NCI-H2081 (cell line): ENCODE measurements at places on chromosomes 16 and 17.

DNA sequence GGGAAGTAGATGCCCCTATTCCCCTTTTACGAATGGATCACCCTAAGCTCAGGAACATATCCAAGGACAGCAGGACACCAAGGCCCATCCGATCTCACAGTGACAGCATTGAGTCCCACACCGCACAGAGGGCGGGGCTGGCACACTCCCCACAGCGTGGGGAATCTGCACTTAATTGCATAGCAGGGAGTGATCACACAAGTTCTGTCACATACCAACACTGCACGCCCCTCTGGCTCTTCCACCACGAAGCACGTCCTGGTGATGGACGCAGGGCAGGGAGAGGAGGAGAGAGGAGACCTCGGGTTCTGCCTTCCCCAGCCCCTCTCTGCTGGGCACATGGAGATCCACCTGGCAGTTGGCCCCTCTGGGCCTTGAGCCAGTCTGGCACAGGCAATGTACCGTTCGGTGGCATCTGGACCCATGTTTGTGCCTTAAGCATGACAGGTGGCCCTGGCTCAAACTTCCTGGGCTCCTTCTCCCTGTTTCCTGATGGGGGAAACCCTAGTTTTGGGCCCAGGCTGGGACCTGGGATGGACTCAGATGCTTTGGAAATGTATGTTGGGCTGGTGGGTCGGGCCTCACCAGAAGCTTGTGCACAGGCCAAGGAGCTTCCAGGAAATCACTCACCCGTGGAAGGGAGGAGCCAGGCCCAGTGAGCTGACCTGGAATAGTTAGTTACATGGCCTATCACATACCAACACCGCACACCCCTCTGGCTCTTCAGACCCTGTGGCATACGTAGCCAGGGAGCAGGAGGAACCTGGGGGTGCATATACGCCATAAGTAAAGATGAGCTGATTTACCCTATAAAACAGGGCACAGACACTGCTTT lies 35.1 kb upstream of the CREBBP start:
- DNase-seq, result no peak

DNA sequence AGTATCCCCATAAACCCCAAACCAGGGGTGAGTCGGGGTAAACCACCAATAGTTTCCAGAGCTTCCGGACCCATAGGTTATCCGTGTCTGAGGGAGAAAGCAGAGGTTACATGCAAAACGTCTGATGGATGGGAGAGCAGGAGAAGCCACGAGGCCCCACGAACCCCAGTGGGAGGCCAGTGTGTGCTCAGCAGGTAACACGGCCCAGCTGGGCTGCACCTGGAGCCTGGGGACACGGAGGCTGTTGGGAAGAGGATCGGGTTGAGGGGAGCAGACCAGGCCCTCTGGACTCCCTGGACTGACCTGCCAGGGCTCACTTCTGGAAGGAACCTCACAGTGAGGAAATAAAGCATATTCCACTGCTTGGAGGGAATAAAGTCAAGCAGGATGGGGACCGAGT lies 78.1 kb downstream of the SEC14L1 start:
- no peak for DNase-seq

GRCh38 chr16:72877374-72878028 lies 170.4 kb downstream of the ZFHX3 start:
- DNase-seq, result no peak

GRCh38 chr17:1555651-1556471 lies 6.7 kb downstream of the PITPNA start:
- DNase-seq, result no peak

DNA sequence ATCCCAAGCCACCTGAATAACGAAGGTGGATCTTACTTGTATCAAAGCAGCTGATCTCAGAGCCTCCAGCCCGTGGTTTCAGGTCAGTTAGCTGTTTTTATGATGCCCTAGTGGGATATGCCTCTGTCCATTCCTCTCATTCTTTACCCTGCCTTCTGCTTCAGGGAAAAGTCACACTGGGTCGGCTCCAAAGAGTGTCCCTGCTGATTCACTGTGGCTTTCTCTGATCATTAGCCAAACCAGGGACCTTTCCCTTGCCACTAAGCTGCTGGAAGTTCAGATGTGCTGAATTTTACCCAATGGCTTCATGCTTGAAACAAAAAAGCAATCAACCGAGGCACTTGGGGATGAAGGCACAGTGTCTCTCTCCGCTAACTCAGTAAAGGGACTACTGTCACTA lies 170.2 kb upstream of the SALL1 start:
- no peak for DNase-seq

DNA sequence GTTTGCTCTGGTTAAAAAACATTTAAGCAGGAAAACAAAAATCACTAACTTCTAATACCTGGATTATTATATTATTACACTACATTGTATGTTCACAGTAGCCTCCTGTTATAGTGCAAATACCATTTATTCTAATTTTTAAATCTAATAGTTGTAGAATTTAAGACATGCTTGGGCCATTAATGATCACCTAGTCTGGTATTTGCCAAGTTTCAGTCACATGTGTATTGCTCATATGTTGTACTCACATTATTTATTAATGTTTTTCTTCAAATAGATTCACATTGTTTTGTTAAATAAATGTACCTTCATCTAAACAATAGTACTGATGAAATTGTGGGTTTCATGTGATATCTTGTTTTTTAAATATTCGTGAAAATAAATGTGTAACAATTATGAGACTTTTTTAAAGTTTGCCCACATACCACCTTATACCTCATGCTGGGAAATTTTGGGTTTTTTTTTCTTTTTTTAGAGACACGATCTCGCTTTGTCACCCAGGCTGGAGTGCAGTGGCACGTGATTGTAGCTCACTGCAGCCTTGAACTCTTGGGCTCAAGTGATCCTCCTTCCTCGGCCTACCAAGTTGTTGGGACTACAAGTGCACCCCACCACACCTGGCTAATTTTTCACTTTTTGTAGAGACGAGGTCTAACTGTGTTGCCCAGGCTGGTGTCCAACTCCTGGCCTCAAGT lies 5.9 kb downstream of the ZNF771 start:
- DNase-seq, result no peak

DNA sequence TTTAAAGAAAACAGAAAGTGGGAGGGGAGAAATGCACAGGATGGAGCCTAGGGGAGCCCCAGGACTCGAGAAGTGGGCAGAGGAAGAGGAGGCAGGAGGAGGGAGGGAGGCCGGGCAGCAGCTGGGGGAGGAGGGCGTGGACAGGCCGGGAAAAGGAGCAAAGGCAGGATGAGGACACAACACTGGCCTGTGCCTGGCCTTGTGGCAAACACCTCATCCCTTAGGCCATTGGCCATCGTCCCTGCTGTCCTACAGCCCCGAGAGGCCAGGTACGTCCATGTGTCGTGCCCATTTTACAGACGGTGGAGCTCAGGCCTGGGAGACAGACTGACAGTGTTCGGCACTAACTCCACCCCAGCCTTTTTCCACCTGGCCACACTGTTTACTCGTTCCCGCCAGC lies 15.9 kb downstream of the JPH3 start:
- no peak for DNase-seq

DNA sequence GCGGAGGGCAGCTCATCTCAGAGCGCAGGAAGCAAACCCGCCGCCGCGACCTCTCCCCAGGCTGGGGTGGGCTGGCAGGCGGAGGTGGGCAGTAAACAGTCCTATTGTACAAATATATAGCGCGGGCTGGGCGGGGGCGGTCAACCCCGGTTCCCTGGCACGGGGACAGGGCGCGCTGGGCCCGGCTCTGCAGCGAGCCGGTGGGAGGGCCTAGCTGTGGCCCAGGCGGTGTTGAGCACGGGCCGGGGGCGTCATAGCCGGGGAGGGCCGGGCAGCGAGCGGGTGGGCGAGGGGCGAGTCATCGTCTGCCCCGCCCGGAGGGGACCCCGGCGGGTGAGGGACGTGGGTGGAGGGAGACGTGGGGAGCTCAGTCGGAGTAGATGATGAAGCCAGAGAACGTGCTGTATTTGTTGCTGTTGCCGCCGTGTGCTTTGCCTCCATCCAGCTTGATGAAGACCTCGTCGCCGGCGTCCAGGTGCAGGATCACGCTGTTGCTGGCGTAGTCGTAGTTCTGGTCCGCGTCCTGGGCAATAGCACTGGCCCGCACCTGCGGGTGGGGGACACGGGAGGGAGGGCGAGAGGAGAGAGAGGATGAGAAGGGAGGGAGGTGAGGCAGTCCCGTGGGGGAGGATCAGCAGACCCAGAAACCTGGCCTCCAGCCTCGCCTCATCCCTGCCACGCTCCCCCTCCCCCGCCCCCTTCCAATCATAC lies 8.1 kb downstream of the C1QL1 start:
- DNase-seq, result no peak

DNA sequence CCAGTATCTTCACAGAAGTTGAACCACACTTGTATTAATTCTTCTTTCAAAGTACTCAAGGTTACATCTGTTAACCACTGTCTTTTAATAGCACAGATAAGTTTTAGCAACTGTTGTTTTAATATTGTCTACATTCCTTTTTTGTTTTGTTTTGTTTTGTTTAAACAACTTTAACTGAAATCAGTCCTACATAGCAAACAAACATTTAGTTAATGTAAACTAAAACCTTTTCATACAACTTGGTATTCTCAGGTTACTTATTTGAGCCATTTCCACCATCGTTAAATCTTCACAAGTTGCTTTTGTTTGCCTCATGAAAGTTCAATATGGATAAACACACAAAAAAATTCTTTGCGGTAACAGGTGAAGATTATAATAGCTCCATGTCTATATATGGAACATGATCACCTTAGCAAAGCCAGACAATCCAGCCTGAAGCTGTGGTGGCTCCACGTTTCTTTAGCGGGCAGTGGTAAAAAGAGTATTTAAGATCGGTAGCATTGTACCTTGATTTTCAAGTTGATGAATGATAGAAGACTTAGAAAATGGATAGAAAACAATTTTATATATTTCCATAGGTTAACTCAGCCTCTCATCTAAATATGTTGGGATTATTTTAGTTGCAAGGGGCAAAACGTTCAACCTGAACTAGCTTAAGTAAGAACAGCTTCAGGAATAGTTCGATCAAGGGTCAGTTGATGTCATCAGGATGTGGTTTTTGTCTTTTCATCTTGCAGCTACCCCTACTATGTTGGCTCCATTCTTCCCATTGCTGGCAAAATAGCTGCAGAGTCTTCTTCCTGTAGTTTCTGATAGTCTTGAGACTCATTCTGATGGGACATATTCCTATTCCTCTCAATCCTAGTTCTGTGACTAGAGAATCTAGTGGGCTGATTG lies 182.8 kb downstream of the FTO start:
- no peak for DNase-seq

GRCh38 chr16:27495191-27495590 lies 54.5 kb downstream of the GTF3C1 start:
- DNase-seq, result no peak

DNA sequence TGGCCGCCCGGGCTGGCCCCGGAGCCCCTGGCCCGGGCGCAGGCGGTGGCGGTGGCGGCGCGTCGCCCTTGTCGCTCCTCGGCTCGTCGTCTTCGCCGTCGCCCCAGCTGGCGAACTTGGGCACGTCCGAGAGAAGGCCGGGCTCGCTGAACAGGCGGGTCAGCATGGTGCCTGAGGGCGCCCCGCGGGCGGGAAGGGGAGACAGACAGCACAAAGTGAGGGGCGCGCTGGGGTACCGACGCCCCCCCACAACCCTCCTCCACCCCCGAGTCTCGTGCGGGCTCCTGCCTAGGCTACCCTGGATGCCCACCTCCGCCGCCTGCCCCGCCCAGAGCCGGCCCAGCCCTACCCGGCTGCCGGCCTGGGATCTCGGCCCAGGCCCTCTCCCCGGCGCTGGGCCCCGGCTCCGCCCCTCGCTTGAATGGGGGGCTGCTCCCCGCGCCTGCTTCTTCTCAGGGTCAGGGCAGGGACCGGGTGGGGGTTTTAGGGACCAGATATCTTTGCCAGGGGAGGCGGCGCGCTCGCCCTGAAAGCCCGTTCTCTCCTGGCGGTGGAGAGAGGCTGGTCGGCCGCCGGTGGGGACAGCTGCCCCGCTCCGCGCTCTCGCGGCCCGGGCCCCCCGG lies 1.2 kb downstream of the NEUROD2 start:
- DNase-seq, result no peak

GRCh38 chr17:44559634-44560554 lies 2.6 kb downstream of the FZD2 start:
- DNase-seq, result no peak

DNA sequence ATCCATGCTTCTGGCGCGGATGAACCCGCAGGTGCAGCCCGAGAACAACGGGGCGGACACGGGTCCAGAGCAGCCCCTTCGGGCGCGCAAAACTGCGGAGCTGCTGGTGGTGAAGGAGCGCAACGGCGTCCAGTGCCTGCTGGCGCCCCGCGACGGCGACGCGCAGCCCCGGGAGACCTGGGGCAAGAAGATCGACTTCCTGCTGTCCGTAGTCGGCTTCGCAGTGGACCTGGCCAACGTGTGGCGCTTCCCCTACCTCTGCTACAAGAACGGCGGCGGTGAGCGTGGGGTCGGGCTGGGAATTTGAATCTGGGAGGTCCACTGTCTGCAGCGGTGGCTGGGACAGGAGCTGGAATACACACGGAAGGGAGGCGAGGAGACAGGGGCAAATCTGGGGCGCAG lies 904 bp downstream of the SLC6A2 start:
- DNase-seq, result no peak
